ENCODE measurements at places on chromosomes 1 and 21.

DNA sequence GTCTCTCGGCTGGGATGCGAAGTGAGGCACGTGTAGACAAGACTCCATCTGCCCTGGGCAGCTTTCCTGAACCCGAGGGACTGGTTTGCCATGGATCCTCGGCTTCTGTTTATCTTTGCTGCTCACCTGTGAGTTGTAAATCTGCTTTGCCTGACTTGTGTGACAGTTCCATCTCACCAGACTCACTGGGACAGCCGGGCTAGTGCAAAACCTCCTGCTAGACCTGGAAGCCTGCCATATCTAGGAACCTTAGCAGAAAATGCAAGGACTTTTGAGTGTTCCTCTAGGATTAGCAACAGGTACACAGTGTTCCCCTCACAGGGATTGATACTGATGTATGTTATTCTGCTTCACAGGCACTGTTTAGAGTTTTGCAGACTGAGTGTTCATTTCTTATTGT, 218.6 kb downstream of the URB2 start:
- DNase-seq, result peak; percentile 51

DNA sequence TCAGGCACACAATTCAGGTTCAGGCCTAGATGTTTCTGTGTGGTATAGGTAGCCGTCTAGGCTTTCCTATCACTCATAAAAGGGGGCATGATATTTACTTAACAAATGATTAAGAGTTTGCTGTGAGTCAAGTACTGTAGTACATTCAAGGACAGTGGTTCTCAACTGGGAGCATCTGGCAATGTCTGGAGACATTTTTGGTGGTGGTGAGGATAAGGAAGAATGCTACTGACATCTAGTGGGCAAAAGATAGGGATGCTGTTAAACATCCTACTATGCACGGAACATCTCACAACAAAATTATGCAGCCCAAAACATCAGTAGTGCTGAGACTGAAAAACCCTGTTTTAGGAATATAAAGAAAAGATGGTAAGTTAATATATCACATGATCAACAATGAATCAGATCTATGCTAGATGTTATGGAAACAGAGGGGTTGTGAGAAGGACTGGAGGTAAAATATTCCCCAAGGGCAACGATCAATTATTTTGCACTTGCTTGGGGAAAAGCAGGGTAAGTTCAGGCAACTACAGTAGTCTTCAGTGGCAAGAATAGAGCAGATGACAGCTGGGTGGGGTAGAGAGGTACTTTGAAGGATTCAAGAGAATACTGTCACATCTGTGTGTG, 4.9 kb downstream of the DNTTIP2 start:
- peak; percentile 15 for DNase-seq

GRCh38 chr1:54413295-54413694, 7.1 kb upstream of the SSBP3 start:
- DNase-seq, result peak; percentile 31

DNA sequence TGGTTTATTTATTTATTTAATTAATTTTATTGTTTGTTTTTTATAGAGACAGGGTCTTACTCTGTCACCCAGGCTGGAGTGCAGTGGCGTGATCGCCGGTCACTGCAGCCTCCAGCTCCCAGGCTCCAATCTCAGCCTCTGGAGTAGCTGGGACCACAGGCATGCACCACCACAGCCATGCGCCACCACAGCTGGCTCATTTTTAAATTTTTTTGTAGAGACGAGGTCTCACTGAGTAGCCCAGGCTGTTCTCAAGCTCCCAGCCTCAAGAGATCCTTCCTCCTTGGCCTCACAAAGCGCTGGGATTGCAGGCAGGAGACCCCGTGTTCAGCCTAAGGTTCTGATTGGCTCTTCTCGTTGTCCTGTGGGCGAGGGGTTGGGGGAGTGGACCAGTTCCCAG, 22.1 kb downstream of the UMODL1 start:
- no peak for DNase-seq

DNA sequence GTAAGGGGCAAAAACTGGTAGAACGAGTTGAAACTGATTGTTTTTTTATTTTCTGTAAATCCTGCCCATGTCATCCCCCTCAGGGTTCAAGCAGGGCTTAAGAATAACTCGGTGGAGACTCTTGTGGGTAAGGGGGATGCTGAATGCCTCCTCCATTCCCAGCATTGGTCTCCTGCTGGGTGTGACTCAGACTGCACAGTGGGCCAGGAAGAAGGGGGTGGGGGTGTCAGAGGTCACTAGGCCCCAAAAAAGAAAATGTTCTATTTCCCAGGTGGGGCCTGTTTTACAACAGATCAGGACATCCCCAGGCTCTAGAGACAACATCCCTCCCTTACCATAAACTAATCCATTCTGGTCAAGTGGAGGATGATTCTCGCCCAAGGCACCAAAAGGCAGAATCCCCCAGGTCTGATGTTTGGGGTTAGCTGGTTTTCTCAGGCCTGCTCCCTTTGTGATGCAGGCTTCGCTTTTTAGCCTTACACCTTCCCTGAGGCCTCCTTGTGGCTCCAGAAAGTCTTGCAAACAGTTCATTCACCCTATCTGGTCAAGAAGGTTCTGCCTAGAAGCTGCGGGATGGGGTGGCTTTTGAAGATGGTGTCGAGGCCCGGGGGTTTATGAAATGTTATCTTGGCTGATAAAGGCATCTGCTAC, 10.7 kb upstream of the GRHL3 start:
- DNase-seq, result no peak

DNA sequence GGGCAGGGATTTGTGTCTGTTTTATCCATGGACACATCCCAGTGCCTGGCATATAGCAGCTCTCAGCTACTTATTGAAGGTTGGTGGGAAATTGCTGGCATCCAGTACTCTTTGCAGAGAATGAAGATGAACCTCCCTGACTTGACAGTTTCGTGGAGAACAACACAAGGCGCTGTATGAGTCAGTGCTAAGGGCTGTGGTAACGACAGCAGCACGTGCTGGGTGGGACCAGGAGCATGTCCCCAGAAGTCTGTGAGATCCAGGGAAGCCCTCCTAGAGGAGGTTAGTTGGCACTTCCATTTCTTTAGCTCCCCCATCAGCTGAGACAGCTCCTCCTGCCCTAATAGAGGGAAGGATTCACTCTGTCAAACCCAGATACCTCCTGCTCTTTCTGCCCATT, 25.9 kb upstream of the IL19 start:
- DNase-seq, result no peak

GRCh38 chr1:190608282-190608681, 130.6 kb upstream of the BRINP3 start:
- no peak for DNase-seq

DNA sequence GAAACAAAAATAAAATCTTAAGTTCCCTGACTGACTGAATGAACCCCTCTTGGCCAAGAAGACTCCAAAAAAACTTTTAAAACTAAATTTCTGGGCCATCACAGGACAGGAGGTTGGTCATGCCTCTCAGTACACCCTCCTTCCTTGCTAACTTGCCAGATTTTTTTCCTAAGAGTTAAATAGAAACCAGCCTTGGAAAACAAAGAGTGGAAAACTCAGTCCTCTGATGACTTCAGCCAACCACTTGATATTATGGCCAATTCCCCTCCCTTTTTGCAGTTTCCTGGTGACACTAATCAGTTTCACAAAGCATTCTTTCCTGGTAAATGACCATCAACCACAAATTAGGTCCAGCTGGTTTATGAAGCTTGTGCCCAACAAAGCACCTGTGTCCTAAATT, 134.8 kb downstream of the ZNF648 start:
- DNase-seq, result no peak

DNA sequence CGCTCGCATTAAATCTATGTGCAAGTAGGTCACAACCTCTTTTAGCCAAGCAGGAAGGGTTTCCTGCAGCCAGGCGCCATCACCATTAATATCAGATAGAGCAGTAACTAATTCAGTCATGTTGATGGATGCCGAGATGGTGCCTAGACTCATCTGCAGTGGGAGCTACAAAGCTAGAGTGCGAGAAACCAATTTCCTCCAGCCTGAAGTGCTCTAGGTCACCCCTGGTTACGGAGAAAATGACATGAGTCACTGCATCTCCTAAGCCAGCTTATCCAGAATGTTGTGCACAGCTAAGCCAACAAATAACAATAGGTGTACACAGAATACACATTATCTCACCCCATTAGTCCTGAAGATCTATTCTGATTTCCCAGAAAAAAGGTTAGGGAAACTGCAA, 36.0 kb downstream of the OVAAL start:
- DNase-seq, result no peak

DNA sequence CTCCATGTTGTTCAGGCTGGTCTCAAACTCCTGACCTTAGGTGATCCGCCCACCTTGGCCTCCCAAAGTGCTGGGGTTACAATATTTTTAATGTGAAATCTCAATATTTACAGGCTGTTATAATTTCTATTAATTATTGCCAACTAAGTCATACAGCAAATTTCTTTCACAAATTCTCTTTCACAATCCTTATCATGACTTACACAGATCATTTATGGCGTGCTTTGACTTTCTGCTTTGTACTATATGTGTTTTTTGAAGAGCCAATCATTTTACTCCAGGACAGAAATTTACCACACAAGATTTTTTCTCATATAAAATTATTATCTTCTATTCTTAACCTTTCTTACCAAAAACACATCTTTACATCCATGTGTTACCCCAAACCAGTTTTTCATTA, 1729.9 kb downstream of the NCAM2 start:
- DNase-seq, result no peak

All from skeletal muscle cell (primary cell).